ENCODE measurements at places on chromosomes 3 and 15.

DNA sequence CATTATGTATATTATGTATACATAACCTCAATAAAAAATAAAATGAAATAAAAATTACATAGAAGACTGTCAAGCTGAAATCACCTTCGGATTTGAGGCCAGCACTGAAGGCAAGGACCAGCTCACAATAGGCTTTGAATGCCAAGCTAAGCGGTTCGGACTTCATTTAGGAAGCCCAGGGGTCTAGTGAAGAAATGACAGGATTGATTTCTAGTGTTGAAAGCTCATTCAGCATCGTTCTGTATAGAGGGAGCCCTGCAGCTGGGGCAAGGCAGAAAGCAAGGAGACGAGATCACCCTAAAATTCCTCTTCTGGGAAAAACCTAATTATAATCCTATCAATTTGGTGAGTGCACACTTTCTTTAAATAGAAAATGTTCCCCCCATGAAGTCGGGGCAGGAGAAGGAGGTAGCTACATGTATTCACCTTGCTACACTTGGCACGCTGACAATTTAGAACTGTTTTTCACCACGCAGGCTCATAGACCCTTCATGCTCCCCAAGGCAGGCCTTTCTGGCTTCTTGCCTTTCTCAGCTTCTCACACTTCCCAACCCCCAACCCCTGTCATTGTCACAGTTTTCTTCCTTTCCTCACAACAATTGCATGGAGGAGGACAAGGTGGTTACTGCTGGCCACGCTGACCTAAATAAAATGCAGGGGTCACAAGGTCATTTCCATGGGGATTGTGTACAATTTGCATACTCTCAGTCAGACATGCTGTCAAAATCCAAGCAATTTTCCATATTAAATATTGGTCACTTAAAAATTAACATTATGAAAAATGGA is 44.4 kb upstream of the SSR3 start:
- no peak for DNase-seq

DNA sequence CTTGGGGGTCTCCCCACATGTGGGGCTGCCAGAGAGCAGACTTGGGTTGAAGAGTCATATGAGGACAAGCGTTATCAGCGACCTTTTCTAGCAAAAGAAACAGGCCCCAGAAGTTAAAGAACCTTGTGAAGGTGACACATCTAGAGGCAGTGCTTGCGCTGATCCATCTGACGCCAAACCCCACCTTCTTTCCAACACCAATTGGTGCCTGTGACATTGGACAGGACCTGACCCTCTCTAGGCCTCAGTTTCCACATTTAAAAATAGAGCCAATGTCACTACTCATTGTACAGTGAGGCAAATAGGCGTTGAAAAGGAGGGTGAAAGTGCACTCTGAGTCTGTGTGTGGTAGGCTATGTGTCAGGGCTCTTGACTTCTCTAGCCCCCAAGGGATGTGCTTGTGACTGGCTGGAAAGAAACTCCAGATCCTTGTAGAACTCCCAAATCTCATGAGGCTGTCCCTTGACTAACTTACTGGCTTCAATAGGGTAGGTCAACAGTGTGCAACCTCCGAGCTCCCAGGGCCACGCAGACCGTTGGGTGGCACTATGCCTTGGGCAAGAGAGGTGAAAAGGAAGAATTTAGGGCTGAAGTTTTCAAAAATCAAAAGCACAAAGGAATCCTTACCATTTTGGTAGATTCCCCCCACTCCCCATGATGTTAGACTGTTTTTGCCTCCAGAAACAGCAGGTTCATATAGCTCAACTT is 666 bp upstream of the FAM219B start:
- no peak for DNase-seq

- DNase-seq: no peak
Measured at GRCh38 chr15:96252148-96252547, 78.4 kb upstream of the NR2F2 start.

DNA sequence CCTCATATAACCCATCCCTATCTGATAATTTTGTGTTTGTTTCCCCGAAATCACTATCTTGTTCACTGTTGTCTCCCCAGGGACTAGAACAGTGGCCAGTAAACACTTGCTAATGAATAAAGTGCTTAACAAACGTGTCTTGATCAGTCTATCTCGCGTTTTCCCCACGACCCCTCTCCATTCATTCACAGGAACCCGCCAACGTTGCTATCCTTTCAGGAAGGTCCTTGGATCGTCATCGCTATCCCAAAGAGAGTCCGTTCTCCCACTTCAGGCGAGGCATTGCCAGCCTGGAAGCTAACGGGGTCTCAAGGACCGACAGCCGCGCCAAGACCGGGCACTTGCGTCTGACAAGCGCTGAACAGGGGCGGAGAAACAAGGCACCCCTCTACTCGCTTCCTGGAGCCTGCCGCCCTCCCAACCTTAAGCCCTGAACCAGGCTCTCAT is 344 bp downstream of the LINS1 start:
- no peak for DNase-seq

DNA sequence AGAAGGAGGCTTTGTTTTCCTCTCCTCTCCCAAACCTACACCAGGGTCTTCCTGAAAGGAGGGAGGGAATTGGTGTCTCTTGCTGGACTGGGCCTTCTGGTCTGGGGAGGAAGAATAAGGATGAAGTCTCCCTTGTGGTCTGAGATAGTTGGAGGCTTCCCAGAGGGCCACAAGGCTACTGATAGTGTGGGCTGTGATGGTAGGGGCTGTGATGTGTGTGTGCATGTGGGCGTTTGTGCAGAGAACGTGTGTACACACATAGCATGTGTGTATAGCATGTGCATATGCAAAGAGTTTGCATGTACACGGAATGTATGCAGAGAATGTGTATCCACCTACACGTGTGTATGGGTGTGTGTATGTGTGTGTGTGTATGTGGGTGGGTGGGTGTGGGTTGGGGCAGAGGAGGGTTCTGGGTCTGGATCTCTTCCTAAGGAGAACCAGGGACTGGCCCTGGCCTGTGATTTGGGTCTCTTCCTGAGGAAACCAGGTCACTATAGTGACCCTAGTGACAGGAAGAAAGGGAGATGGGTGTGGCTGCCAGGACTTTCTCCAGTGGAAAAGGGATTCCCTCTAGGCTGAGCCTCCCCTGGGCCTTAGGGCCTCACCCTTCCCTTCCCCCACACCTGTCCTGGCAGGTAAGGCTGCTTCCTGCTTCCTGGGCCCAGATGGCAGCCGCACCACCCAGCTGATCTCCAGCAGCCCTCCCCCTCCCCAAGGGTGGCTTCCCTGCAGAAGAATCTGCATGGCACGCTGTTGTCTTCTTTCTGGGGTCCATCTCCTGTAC is 1.7 kb downstream of the FLNB start:
- peak; percentile 30 for DNase-seq

DNA sequence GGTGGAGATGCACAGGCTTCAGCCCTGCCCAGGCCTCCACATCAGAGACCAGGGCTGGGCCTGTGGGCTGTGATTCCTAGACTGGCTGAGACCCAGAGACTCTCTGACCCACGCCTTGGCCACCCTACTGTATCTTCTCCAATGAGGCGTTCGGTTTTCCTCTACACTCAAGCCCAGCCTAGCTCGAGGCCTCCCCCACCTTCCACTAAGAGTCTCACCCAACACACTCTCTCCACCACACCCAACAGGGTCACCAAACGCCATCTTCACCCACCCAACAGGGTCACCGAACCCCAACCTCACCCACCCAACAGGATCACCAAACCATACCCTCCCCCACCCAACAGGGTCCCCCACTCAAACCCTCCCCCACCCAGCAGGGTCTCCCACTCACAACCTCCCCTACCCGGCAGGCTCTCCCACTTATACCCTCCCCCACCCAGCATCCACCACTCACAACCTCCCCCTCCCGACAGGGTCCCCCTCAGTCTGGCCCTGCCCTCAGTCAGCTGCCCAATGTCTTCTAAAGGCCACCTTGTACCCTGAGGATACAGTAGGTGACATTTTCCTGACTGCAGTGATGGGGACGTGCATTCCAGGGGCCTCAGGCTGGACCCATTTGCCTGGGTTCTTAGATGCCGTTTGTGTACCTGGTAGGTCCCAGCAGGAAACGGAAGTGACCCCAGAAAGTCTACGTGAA is 20.4 kb downstream of the CFAP100 start:
- no peak for DNase-seq

DNA sequence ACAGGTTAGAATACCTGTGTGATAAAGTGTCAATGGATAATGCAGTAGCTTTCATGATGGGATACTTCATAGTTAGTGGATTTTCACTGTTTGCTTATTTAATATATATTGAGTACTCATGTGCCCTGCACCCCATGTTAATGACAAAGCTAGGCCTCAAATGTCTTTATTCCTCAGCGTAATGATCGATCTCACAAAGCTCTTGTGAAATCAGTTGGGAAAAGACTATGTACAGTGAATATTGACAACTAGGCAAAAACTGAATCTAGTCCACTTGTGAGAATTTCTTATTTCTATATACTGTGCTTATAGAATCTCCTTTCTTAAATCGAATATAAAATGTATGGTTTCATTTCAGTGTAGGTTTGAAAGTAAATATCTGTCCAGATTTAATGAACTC is 17.9 kb downstream of the SMC4 start:
- no peak for DNase-seq

GRCh38 chr3:183448369-183449128 is 20.1 kb upstream of the MCF2L2 start:
- DNase-seq: no peak

GRCh38 chr3:13718000-13718399 is 161.9 kb downstream of the WNT7A start:
- DNase-seq: no peak

DNA sequence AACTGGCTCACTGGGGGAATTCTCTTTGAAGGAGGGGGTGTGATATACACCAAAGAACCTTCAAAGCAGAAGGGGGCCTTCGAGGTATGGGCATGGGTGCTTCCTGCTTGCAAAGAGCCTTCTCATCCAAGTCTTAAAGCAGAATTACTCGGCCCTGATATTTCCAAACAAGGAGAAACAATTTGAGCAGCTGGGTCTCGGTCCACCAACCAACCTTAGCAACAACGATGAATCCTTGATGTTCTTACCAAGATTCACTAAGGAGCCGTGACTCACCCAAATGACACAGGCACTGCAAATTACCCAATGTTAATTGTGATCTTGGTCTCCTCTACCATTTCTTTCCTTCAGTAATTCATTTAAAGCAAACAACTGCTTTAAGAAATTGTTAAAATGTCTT is 7.7 kb downstream of the HOMER2 start:
- no peak for DNase-seq

GRCh38 chr3:58392181-58392580 is 41.5 kb downstream of the PDHB start:
- no peak for DNase-seq

DNA sequence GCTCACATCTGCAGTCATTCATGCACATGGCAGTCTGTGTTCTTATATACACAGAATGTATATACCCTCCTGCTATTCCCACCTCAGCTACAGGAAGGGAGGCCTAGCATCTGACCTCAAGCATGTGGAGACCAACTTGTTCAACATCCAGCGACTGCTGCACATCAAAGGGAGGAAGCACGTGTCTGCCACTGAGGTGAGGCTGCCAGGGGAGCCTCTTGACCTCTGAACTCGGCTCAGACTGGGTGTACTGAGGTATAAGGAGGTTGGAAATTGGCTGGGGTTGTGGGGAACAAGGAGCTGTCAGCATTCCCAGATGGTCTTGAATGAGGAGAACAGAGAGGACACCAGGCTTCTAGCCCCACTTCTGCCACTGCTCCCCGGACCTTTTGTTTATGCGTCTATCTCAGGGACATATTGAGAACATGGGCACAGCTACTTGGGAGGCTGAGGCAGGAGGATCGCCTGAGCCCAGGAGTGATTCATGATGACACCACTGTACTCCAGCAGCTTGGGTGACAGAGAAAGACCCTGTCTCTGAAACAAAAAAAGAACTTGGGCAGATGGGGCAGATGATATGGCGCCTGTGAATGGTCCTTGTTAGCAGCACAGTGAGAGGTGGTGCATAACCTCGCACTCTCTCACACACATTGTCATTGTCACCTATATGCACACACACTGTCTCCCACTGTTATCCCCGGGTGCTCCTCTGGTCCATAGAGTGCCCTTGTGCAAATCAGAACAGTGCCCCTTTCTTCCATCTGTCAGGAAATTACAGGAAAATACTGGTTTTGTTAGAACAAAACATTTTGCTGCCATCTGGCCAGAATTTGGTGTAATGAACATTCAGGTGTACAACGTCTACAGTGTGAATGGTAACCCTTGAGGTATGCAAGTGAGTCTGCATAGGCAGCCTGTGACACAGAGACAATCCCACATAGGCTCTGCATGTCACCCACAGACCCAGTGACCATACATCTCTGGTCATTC is 5.4 kb downstream of the VILL start:
- no peak for DNase-seq

- peak; percentile 96 for DNase-seq
Measured at GRCh38 chr15:55993111-55993803, at the start of gene NEDD4. TSS of gene NEDD4 (minus strand) at chr15:55993612. CDS start at chr15:55993555, 57 bp downstream.

GRCh38 chr15:92091155-92091734 is 237.7 kb downstream of the SLCO3A1 start:
- no peak for DNase-seq

- DNase-seq: no peak
Measured at GRCh38 chr3:14623569-14624051, 28.0 kb upstream of the CCDC174 start.

DNA sequence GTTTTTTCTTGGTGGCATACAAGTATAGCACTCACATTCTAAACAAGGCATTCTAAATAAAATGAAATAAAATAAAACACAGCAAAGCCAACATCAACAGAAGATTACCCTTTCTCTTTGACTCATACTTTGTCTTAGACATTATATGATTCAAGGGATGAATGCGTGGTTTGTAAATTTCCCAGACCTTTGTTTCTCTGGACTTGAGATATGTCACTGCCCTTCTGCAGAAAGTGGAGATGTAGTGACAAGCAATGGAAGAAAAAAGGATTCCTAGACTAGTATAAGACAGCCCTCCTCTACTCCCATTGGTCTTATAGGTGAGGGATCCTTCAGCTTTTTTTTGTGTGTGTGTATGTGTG is 22.4 kb downstream of the NANOGP8 start:
- no peak for DNase-seq

GRCh38 chr3:169173231-169173630 is 490.3 kb downstream of the MECOM start:
- DNase-seq: no peak

GRCh38 chr3:165725296-165725695 is 111.9 kb downstream of the BCHE start:
- no peak for DNase-seq

DNA sequence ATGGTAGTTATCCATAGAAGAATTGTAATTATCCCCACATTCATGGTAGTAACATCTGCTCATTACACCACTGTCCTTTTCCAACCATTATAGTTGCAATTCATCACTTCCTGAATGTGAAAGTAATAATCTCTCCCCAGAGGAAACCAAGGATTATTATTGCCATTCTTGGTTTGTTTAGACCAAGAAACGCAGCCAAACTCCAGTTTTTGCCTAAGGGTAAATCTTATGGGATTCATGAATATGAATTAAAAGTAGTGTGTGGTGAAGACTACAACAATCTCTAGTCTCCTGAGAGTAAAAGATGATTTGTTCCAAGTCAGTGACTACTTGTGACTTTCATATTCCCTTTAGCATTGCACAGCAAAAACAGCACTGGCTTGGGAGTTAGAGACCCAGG is 45.7 kb upstream of the ABI3BP start:
- no peak for DNase-seq

Measured in hematopoietic multipotent progenitor cell treated with erythropoietin and hydrocortisone succinate and interleukin-3 and kit ligand, for 4 days (in vitro differentiated cells).